ENCODE measurements at places on chromosomes 1 and 21.

- DNase-seq, result no peak
These were observed 89.1 kb upstream of the COL24A1 start for GRCh38 chr1:86245566-86246190.

GRCh38 chr1:248873993-248874533 lies 15.2 kb upstream of the ZNF692 start:
- DNase-seq, result no peak

GRCh38 chr1:55039342-55040082 lies at the start of gene PCSK9:
Gene PCSK9, plus strand, starts transcription at chr1:55039548. Its CDS starts 290 bp downstream, at chr1:55039838.
- DNase-seq, result no peak

DNA sequence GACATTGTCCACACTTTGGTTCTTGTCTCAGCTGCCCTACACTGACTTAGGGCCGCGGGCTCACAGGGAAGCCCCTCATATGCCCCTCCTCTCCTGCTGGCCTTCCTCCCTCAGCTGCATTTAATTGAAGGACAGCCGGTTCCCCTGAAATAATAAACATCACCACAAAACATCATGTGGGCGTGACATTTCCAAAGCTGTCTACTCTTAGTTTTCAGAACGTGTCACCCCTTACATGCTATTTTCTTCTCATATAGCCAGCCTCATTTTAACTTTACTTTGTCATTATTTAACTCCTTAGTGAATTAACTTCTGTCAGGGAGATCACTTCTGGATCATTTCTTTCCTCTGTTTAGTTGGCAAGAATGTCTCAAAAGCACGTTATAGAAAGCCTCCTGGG lies 103.2 kb downstream of the COLGALT2 start:
- no peak for DNase-seq

- no peak for DNase-seq
These were observed 26.4 kb upstream of the CREG1 start for GRCh38 chr1:167579986-167580385.

DNA sequence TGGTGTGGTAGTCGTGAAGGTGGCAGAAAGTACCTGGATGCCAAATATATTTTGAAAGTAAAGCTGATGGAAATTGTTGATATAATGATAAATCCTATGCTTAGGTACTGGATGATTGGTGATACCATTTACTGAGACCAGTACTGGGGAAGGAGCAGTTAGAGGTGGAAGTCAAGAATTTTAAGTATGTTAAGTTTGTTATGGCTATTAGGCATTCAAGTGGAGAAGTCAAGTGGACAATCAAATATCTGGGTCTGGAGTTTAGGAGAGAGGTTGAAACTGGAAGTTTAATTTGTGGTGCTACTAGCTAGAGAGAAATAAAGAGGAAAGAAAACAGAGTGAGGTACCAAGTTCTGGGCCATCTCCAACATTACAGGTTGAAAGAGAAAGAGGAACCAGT lies 89.1 kb downstream of the ATF6 start:
- no peak for DNase-seq

- DNase-seq, result peak; percentile 65
These were observed 251.6 kb upstream of the SGIP1 start for GRCh38 chr1:66282343-66282852.

DNA sequence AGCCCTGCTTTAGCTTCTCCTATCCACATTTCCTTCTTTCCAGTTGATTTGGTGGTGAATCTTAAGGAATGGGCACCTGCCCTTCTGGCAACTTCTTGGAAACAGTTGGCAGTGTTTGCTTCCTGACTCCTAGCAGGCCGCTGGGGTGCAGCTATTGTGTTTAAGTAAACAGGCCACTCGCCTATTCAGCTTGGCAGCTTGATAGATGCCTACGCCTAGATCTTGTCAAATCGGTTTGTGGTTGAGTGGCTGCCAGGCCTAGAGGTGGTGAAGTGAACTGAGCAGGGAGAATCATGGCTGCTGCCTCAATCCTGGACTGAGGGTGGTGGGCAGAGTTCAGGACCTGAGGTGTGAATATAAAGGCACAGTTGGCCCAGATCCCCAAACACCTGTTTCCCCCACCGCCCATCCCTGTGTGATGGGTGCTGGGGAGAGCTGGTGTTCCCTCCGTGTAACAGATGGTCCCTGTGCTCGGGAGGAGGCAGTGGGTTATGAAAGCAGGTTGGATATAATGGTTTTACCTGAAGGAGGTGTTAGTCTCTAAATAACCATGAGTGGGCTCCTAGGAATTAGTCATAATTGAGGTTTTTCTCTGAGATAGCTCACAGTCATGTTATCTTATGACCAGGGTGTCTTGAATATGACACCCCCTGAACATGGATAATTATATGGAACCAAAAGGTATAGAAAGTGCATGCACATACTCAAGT lies 940 bp upstream of the PLA2G2C start:
- DNase-seq, result no peak

DNA sequence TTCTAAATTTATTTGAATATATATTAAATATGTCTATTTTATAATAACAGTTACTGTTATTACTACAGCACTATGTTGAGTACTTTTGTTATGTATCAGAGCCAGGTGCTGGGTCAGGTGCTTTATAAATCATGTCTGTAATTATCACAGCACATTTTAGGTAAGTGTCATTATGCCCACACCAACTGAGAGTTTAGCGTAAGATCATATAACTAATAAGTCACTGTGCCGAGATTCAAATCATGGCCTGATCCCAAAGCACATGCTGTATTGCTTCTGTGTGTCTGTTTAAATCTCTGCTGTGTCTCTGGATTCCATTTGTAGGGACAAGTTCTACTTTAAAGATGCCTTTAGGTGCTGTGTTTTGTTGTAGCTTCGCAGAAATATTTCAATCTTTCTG lies 1.9 kb downstream of the GPSM2 start:
- no peak for DNase-seq

- no peak for DNase-seq
These were observed 330.6 kb downstream of the DSCAM start for GRCh38 chr21:40516335-40516734.

GRCh38 chr1:55304229-55304740 lies 89.1 kb upstream of the USP24 start:
- DNase-seq, result no peak

DNA sequence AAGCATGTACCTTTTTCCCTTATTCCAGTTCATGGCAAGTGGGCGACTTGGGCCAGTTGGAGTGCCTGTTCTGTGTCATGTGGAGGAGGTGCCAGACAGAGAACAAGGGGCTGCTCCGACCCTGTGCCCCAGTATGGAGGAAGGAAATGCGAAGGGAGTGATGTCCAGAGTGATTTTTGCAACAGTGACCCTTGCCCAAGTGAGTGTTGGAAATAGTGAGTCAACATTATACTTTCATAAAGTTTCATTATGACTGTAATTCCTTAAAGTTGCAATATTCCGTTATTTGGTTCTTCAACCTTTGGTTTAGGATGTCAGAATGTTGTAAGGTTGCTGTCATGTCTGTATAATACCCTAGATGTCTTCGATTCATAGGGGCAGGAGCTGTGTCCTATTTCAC lies 230.5 kb downstream of the TPR start:
- no peak for DNase-seq

DNA sequence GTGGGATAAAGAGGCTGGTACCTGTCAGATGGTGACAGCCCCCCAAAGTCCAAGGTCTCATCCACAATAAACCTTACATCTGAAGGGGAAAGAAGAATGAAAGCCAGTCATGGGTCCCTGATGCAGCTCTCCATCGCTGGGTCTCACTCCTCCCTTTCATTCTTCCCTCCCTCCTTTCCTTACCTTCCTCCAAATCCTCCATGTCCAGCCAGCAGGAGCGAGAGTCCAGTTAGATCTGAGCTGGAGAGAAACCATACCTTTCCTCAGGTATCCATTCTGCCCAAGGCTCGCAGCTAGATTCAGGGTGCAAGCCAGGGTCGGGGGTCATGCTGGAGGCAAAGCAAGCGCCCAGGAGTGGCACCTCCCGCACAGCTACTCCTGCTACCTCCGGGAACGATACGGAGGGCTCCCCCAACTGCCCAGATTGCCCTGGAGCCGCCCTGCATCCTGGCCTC lies 421 bp downstream of the PSRC1 start:
- DNase-seq, result no peak

- no peak for DNase-seq
These were observed 91.9 kb downstream of the RYR2 start for GRCh38 chr1:237133921-237134320.

GRCh38 chr1:61174060-61174795 lies 91.9 kb downstream of the NFIA start:
- DNase-seq, result no peak

GRCh38 chr21:39379986-39380891 lies 31.4 kb upstream of the HMGN1 start:
- DNase-seq, result peak; percentile 83

GRCh38 chr1:1322952-1323351 lies 1.5 kb downstream of the INTS11 start:
- no peak for DNase-seq

DNA sequence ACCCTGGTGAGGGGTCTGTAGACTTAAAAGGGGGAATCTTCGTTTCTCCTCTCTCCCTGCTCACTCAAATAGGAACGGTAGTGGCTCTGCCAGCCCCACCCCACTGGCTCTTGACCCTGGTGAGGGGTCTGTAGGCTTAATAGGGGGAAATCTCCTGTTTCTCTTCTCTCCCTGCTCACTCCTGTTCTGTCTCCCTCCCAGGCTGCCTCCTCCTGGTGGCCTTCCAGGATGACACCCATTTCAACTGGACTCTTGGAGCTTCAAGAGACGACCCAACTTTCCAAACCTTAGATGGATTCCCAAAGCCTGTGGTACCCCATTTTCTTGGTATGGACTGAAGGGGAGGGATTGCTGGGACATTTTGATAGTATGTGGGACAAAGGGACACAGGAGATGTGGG lies 1.4 kb upstream of the EPHB2 start:
- no peak for DNase-seq

DNA sequence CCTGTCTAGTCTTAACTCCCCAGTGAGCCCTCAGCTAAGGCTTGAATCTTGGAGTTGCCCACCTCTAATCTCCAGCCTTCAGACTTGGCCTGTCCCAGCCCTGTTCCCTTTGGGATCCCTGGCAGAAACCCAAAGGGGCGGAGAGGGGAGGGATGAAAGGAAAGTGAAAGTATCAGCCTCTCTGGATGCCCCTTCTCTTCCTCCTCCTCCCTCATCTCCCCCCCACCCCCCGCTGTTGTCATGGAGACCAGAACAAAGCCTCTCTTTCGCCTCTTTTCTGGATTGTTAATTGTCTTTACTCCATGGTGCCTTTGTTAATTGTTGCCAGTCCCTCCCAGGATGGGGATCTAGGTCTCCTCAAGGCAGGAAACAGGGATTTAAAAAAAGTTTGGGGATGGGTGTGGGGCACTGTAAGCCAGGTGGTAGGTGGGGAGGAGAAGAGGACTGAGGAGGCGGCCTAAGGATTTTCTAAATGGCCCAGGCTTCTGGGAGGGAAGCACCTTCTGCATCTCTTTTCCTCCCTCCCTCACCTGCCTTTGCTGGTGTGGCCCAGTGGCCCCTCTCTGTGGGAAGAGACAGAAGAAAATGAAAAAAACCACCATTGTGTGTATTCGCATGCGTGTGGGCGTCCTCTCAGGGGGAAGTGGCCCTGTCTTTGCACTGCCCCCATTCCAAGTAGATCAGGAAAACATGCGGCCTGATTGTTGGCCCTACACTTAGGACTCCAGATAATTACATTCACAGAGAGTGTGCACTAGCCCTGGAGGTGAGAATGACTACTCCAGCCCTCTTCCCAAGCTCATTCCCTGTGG lies 7.5 kb upstream of the SOX13 start:
- DNase-seq, result no peak

DNA sequence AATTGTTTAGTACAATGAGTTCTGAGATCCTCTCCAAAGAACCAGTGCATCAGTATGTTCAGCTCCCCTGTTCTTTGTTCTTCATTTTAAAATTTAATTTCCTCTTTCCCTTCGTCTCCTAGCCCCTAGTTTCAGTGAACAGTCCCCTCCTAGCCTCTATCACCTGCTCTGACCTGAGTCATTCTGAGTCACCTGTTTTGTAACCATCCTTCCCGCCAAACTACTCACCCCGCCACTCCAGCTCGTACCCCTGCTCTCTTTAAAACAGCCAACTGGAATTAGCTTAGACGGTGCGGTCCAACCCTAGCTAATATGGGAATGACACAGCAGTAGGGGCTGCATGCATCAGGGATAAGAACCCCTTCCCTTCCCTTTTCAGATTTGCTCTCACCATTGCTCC lies 16.8 kb upstream of the ERVH48-1 start:
- DNase-seq, result no peak

DNA sequence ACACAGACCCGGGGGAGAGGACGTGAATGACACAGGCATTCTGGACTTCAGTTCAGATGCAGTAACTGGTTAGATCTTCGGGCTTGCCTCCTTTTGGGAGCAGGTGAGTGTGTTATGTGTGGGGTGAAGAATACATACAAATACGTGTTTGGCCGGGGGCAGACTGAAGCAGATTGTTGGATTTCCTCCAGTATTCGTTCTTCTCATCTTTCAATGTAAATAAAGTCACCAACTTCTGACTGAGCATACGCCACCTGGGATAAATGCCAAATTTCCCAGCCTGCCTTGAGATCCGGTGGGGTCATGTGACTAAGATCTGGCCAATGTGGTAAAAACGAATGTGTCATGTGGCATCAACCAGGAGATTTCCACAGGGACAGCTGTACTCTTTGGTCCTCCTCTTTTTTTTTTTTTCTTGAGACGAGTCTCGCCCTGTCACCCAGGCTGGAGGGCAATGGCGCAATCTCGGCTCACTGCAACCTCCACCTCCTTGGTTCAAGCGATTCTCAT lies 189.8 kb downstream of the RGS7 start:
- no peak for DNase-seq

- DNase-seq, result no peak
These were observed 68.9 kb downstream of the CCDC185 start for GRCh38 chr1:223462047-223462630.

DNA sequence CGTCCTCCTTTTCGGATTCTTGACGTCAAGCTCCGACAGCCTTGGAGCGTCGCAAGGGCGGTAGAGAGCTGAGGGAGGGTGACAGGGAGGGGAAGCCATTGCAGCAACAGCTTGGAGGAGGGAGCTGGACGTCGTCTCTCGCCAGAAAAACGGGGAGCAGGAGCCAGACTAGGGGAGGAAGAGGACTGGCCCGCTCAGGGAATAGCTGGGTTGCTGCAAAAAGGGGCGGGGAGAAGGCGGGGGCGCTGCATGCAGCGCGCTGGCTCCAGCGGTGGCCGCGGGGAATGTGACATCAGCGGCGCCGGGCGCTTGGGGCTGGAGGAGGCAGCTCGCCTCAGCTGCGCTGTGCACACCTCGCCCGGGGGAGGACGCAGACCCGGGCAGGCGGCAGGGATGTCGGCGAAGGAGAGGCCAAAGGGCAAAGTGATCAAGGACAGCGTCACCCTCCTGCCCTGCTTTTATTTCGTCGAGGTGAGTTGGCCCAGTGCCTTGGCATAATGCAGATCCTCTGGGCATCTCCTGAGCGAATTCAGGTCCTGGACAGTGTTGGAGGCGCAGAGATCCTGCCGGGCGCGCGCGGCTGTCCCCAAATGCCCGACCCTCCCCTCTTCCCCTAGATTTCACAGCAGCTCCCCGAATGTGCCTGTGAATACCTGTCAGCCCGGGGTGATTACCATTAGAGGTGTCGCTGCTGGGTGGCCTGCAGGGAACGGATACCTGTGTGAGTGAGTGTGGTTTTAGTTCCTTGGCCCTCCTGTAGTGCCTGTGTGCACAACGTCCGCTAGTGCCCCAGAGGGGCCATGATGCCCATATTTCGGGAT lies at the start of gene PLPPR4:
PLPPR4 (plus strand) TSS at position 292 of the 821 bp plus-strand sequence; CDS start at position 394, 102 bp downstream.
- peak; percentile 1 for DNase-seq

- DNase-seq, result no peak
These were observed 3.4 kb upstream of the CHD5 start for GRCh38 chr1:6183520-6183989.

- DNase-seq, result no peak
These were observed 31.4 kb upstream of the OLIG2 start for GRCh38 chr21:32994305-32994704.

All from non-pigmented ciliary epithelial cell (primary cell).